ENCODE measurements at places on chromosomes 16 and 17.

DNA sequence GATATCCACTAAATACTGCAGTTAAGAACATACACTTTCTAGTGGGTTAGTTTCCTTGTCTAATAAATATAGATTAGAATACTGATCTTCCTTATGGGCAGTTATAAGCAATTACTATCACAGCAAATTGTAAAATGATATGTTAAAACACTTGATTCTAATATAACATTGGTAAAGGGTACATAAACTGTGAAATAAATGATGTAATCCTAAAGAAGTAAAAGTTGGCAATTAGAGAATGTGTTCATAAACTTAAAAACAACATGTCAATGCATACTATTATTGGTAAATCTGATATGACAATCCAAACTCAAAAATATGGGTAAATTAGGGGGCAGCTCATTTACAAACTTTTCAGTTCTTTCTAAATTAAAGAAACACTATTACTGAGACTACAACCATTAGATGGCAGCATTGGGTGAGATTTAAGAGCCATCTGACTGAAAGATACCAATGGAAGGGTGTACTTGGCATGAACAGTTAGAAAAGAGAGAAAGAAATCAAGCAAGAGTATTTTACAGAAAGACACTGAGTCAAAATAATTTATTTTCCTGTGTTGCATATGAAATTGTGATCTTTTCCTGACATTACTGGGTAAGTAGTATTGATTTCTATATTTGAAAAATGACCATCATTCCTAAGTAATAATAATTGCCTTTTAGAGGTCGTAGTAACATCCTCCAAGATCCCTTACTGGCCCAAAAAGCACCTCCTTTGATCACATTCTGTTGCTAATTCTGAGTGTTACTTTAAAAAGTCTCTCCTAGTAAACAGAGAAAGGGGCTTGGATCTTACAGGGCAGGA, 119.6 kb downstream of the SPAG9 start:
- DNase-seq: peak; percentile 34

GRCh38 chr16:78244131-78244895, 144.9 kb downstream of the WWOX start:
- DNase-seq: no peak

DNA sequence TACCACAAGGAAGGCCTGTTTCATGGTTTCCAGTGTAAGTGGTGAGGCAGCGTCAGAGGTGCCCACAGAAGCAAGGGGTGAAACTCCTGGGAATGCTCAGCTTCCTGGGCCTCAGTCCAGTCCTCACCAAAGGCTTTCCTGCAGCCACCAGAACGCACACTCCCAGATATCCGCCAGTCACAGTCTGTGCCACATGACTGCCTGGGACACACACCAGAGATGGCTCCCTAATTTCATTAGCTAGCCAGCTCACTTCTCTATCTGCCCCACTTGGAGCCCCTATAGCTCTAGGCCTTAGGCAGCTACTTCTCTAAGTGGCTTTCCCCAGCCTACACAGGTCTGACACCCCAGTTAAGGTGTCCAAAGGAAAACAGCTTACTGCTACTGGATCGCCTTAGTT, 77.0 kb downstream of the CYTH1 start:
- no peak for DNase-seq

- no peak for DNase-seq
These were observed 449.8 kb downstream of the MAF start for GRCh38 chr16:79150632-79151310.

DNA sequence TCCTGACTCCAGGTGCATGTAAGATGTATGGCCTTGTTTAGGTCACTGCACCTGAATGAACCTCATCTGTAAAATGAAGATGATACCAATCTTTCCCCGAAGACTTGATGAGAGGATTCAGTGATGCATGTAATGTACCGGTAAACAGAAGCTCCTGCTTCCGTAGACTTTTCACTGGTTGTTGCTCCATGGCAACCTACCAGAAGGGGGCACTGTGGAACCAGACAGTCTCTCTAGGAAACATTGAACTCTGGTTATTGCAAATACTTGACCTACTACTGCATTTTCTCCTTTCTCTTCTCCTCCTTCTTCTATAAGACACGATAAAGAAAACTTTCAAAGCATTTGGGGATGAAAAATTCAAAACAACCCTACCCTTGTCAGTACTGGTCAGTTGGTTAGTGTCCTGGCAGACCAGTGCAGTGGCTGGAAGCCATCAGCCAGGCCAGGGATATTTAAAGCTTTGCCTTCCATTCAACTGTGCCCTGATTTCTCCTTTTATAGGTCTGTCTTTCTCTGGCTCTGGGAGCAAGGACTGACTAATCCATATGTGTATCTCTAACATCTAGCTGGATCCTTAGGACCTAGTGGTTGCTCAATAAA, 667.4 kb upstream of the SALL1 start:
- DNase-seq: peak; percentile 16

DNA sequence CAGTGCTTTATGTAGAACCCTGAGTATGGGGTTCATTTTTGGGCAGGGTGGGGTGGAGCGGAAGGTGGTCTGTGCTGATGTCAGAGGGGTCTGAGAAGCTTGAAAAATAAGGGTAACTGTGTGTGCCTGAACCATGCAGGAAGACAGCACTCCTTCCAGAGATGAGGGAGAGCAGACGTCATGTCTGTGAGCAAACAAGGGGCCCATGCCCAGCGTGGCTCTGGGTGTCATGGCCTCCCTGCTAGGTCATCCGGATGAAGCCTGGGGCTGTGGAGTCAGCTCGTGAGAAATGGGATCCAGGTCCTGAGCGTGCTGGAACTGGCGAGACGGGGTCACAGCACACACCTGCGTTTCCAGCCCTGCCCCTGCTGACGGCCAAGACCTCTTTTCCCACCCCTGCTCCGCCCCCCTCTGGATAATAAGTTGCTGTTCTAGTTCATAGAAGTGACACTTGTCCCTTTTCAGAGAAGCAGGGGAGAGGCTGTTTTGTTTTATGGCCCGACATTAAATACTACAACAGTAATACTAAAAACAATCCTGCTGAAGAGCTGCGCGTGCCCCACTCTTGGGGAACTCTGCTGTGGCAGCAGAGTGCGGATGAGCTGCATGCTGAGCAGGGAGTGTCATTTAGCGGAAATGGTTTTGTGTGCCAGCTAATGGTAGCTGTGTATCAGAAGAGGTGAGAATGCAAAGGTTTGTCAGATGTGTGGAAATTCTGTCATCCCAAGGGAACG, 92.6 kb downstream of the RPTOR start:
- no peak for DNase-seq

DNA sequence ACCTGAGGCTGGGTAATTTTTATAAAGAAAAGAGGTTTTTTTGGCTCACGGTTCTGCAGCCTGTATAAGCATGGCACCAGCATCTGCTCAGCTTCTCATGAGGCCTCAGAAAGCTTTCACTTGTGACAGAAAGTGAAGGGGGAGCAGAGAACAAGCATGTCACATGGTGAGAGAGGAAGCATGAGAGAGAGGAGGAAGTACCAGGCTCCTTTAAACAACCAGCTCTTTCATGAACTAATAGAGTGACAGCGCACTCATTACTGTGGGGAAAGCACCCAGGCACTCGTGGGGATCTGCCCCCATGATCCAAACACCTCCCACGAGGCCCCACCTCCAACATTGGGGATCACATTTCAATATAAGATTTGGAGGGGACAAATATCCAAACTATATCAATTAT, 86.8 kb downstream of the USP32 start:
- DNase-seq: no peak

DNA sequence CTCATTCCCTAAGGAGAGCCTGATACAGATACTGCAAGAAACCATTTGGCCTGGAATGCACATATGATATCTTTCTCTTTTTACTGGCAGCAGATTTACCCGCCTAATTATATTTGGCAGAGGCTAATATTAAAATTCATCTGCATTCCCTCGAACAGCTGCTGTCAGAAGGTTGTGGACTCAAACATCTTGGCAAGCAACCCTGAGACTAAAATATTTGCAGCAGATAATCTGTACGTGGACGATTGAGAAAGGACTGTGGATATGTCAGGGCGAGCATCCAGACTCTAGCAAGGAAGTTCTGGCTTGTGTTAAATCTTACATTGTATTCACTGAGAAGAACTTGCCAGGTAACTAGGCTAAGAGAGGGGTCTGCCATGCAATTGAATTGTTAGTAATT, 65.2 kb downstream of the SNX20 start:
- no peak for DNase-seq

- no peak for DNase-seq
These were observed 7.9 kb upstream of the UBE2I start for GRCh38 chr16:1301562-1301961.

DNA sequence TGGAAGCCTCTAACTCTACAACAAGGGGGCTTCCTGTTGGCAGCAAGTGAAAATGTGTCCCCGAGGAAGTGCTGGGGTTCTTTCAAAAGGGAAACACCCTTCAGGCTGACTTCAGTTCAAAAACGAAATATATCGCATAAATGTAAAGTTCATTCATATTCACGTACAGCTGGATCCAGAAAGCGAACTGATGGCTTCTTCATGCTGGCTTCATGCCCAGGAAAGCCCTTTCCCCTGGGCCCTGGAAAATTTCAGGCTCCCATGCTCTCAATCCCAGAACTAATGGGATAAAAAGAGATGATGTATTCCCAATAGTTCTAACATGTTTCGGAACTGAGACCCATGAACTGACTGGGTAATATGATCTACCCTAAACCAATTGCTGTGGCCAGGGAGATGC, 104.7 kb upstream of the CDH13 start:
- no peak for DNase-seq

DNA sequence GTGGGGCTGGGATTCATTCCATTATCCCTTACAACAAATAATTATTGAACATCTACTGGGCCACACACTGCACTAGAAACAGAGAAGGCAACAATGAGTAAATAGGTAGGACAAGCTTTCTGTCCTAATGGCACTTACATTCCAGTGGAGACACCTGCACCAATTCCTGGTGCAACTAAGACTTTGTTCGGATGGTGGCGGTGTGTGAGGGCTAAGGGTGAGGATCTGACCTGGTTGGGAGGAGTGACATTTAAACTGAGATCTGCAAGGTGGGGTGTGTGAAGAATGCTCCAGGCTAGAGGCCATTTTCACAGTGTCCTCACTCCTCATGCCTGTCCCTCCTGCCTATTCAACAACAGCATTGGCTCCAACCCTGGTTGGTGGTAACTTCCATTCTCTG, 510.0 kb downstream of the XYLT1 start:
- DNase-seq: no peak

GRCh38 chr16:58820411-58820810, 86.3 kb upstream of the GOT2 start:
- DNase-seq: no peak

DNA sequence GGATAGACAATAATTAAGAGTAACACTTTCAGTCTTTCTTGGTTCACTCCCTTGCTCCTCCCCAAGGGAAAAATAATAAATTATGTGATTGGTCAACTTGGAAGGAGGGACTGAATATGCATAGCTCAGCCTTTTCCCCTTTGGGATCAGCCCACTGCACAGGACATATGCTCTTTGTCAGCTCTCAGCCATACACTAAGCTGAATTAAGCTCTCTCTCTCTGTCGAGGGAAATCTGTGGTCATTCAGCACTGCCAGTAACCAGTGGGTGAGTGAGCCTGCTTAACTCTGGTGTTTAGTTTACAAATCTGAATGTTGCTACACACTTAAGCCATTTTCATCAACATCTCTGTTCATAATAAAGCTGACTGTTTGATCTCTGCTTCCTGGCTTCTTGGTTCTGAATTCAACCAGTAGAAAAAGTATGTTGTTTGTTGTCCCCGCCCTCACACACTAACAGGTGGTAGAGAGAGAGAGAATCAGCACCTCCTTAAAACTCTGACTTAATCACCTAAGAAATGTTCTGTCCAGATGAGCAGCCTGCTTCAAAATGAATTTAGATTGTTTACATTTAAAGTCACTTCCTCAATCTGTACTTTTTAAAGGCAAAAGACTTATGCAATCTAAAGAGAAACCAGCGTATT, 102.3 kb upstream of the C17orf78 start:
- no peak for DNase-seq

- DNase-seq: no peak
These were observed 1.6 kb upstream of the AATK start for GRCh38 chr17:81167638-81168037.

DNA sequence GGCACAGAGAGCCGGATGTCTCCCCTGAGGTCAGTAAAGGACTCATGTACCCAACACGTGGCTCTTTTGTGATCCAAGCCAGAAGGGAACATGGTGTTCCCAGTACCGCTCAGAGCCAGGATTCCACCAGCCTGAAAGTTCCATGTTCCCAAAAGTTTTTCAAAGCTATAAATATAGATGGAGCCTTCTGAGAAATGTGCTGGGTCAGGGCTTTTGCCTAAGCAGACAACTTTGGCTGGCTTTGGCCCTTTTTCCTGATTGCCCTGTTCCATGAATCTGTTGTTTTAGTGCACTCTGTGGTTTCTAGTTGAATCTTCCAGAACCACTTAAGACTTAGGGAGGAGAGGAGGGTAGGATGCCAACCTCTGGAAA, 128.5 kb upstream of the HS3ST2 start:
- DNase-seq: no peak

DNA sequence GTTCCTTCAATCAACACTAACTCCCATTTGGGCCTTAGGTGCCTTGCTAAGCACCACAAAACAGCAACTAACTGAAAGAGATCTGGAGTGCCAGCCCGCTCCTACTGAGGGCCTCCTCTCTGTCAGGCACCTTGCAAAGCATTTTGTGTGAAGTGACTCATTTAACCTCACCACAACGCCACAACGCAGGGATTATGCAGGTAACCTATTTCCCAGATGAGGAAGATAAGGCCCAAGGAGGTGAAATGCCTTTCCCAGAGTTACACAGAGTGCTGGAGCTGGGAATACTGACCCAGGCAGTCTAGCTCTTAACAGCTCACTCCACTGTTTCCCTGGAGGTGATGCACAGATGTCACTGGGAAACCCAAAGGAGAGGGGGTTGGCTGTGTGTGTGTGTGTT, 32.8 kb downstream of the DRC3 start:
- DNase-seq: no peak

- DNase-seq: peak; percentile 88
These were observed 22.8 kb upstream of the PVALEF start for GRCh38 chr17:81142301-81143199.

DNA sequence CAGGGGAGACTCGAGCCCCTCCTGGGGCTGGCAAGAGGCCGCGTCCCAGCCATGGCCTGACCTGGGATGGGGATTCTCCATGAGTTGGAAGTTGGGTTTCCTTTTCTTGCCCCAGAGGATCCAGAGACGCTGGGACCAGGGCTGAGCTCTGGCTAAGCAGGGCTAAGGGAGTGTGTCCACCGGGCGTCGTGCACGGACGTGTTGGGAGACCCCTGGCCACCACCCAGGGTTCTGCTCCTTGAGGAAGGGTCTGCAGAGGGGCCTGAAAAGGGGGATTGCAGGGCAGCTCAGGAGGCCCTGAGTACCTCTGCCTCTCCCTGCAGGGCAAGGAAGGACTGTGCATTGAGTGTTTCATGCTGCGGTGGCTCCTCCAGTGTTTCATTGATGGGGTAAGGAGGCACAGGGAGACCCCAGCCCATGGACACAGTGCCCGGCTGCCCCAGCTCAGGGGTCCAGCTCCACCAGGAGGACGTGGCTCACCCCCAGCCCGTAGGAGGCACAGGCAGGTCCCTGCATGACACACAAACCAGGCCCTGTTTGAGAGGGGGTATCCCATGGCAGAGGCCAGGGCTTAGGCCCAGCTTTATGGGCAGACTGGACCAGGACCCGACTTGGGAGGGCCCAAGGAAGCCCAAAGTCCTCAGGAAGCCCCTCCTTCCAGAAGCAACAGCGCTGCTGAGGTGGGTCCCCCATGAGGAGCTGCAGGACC, 47.5 kb downstream of the USP22 start:
- DNase-seq: no peak

GRCh38 chr17:41463746-41464145, 3.4 kb downstream of the KRT32 start:
- no peak for DNase-seq

All from SHP77 (cell line).